ENCODE measurements at places on chromosomes 6 and 20. TPM values are rescaled to one million over a fixed set of nuclear protein-coding genes. Genes with fewer than 3 reads are reported as not detected.

DNA sequence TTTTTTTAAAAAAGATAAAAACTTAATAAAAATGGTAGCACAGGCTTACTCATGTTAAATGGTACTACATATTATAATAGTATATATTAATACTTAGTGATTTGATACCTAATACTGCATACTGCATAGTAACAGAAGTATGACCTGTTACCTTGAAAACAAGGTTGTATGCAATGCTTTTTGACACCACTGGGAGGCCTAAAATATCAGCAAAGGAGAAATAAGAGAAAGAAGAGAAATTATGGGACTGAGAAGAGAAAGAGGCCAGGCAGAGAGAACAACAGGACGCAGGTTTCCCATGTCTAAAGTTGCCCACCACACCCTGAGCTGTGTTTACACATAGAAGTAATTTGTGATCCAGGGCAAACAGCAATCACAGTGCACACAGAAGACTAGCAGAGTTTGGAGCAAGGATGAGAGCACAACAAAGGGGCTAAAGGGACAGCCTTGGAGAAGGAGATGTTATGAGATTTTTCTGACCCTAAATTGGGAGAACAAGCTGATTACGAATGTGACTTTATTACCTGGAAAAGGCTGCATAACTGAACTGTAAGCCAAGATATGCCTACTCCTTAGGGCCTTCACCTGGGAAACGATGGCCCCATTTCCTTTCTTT is 73.2 kb downstream of the ROS1 start:
- peak; percentile 8 for DNase-seq

GRCh38 chr20:64242797-64243475 is 12.6 kb upstream of the PCMTD2 start:
- no peak for DNase-seq

DNA sequence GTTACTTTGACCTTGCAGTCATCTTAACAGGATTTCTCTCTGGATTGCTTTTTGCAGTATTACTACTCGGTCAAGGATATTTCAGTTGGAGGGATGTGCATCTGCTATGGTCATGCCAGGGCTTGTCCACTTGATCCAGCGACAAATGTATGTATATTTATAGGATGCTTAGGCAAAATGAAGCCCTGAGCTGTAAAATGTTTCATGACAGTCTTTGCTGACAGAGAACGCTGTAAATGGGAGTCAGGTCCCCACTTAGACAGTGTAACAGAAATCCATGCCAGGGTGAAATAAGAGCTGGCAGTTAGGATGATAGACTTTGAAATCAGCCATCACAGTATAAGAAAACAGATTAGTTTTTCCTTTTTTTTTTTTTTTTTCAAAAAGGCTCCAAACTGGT is 264.0 kb downstream of the LAMA2 start:
- DNase-seq = no peak

GRCh38 chr20:25050501-25051350 is 7.2 kb downstream of the ACSS1 start:
- no peak for DNase-seq

- no peak for DNase-seq
Observed at GRCh38 chr6:36963451-36964290, 9.1 kb downstream of the PI16 start.

The SUN5 gene
- not detected for total RNA-seq

DNA sequence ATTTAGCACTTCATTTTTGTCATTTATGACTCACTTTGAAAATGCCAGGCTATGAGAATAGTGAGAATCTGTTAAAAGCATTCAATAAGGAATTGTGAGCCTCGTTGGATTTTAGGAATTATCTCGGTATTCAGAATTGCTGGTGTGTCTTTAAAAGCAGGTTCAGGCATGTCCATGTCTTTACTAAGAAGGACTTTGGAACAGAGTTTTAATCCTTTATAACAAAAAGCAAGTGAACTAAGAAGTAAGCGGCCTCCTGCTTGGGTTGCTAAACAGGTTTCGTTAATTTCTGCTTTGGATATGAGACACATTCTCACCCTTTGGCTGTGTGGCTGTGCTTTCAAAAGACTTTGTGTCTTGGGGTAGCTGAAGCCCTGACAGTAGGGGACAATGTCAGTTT is 74.9 kb downstream of the IGF2R start:
- no peak for DNase-seq

DNA sequence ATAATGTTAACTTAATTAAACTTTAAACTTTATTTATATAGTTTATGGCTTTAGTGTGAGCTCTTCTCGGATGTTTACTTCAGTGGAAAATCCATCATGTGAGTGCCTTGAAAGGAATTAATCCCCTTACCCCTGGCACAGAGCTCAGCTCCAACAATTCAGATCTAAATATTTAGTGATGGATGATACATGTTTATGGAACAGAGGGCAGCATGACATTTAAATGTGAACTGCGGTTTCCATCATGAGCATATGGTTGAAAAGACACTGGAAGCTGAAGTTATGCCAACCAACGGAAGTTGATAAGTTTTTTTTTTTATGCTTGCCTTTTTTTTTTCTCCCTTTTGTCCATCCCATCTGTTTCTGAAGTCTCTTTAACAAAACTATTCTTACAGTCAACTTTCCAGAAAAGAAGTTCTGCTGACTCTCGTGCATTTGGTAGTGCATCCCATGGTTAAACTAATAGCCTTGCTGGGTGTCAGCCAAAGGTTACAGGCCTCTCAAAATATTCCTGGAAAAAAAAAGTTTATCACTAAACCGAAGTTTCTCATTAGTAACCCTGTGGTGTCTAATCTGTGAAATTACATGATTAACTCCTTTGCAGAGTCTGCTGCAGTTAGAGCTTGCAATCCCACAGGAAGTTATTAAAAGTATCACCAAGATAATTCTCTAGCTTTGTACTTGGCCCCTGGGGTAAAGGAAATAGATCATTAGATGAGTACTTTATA is 243.9 kb upstream of the TCF21 start:
- DNase-seq = peak; percentile 80

The KCNQ2 gene
- not detected for total RNA-seq

DNA sequence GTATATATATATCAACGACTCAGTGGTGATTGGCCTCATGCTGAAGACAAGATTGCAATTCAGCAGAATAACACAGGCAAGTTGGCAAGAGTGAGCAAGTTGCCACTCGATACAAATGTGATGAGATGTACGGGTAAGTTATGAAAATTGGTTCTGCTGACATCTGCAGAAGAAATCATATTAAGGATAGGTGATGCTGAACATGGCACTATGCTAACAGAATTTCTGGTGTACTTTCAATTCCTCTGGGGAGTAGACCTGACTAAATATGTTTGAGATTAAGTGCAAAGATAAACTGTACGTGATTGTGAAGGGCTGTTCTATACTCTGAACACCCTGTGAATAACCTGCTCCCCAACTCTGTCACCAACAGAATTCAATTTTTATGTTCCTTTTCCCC is 758.2 kb downstream of the TBC1D32 start:
- DNase-seq = no peak

DNA sequence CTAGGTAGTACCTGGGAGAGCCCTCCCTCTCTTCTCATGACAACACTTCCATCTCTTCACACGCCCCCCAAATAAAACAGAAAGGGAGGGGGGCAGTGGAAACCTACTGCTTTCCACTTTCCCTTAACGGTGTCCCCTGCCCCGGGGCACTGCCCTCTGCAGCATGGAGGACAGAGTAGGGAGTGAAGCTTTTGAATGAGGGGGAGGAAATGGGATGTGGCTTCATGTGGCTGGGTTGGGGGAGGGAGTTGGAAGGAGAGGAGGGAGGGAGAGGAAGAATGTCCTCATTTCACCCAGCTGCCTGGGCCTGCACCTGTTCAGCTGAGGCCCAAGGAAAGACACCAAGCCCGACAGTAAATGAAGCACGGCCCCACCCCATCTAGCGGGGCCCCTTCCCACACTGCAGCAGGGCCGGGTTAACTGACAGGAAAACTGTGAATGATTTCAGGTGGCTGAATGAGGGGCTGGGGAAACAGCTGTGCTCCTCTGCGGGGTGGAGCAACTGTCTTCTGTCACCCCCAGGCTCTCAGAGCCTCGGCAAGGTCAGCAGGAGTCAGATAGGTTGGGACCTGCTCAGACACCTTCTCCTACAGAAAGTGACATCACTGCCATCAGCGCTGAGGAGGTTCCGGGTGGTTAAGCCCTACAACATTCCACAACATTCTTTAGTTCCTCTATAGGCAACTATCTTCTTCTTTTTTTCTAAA is 40.0 kb upstream of the TAF8 start:
- DNase-seq = peak; percentile 87

DNA sequence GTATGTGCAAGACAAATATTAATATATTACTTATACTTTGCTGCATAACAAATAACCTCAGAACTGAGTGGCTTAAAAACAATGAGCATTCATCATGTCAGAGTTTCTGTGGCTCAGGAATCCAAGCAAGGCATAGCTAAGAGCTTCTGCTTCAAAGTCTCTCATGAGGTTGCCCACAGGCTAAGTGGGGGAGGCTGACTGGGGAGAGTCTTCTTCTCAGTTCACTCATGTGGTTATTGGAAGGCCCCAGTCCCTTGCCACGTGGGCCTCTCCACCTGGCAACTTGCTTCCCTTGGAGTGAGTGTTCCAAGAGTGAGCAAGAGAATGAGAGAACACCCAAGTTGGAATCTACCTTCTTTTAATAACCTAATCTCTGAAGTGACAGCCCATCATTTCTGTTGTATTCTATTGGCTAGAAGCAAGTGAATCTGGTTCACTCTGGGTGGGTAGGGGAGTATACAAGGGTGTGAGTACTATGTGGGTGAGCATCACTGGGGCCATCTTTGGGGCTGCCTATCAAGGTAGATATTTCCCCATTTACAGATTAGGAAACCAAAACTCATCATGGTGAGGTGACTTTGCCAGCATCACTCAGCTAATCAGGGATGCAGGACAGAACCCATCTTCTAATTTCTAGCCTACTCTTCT is 36.0 kb downstream of the DNAH8 start:
- no peak for DNase-seq

DNA sequence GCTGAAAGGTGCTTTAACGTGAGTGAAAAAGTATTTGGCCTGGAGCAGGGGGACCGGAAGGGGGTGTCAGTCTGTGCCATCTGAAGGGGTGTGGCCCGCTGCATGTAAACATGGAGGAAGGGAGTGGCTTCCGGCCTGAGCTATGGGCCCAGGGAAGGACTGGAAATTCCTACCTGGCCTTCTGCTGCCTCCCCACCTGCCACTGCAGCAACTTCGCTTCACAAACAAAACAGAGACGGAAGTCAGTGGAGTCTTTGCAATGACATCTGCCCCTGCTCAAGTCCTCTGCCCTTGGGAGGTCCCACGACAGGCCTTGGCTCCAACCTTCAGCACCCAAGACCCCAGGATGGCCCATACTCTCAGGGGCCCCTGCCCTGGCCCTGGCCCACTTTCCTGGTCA is 28.1 kb upstream of the FOXP4 start:
- DNase-seq = no peak

DNA sequence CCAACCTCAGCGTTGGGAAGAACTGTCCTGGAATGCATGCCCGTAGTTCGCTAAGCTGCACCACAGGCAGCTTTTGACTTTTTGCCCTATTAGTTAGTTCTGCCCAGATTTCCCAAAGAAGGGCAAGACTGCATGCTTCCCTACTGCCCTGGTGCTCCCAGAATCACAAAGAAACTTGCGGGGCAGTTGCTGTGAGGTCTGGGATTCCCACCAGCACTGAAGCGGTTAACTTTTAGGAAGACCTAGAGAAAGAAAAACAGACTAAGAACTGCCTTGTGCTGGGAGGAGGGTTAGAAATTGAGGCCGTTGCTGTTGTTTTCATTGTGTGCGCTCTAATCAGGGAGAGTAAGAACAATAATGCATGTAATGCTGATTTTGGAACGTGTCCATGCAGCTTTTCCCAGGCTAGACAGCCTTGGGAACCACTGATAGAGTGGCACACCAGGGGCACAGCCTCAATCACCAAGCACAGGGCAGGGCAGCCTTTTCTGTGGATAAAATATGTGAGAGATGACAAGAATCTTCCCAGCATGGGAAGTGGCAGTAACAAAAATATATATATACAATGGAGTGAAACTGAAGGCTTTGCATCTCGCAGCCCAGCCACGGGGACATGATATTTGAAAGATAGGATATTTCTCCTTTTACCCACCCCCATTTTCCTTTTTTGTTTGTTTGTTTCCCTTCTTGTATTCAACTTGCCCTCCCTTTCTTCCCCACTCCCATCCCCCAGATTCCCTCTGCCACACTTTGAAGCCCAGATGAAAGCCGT is 137.7 kb upstream of the HEY2 start:
- DNase-seq = peak; percentile 29

The TFEB gene
- 3.6 TPM for total RNA-seq

The OGFRL1 gene
- 35.3 TPM for total RNA-seq

GRCh38 chr20:13392391-13392790 is 171.3 kb downstream of the ISM1 start:
- no peak for DNase-seq

DNA sequence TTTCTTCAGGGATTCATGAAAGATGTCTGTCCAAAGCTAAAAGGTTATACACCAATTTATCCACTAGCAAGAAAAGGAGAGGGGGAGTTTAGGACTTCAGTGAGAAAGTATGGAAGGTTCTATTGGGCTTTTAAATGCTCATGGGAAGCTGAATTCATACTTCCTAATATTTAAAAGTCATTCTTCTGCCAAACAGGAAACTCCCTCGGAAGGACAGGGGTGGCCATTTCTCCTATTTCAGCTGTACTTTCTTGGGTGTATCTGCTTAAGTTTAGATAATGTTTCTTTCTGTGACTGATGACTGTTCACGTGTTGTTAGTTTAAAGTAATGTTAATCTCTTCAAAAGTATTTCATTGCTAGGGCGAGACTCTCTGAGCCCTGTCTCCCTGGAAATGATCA is 80.5 kb upstream of the IFNGR1 start:
- DNase-seq = no peak

- DNase-seq = peak; percentile 70
Observed at GRCh38 chr6:31908791-31909190, 6.9 kb upstream of the ZBTB12 start.

DNA sequence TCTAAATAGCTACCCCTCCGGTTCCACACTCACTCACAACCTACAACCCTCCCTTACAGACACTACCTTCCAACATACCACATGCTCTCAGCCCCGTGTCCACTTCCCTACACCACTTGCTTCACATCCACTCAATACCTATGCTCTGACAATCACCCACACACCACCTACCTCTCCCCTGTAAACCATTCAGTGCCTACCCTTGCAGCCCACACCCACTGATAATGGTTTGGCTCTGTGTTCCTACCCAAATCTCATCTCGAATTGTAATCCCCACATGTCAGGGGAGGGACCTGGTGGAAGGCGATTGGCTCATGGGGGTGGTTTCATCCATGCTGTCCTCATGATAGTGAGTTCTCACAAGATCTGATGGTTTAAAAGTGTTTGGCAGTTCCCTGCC is 9.8 kb upstream of the ZNF343 start:
- no peak for DNase-seq

Measured in LHCN-M2 (cell line).